Iris pigment epithelial cell (primary cell): ENCODE measurements at places on chromosomes 13 and 19.

GRCh38 chr13:75071395-75071794, 410.6 kb downstream of the TBC1D4 start:
- DNase-seq = peak; percentile 8

DNA sequence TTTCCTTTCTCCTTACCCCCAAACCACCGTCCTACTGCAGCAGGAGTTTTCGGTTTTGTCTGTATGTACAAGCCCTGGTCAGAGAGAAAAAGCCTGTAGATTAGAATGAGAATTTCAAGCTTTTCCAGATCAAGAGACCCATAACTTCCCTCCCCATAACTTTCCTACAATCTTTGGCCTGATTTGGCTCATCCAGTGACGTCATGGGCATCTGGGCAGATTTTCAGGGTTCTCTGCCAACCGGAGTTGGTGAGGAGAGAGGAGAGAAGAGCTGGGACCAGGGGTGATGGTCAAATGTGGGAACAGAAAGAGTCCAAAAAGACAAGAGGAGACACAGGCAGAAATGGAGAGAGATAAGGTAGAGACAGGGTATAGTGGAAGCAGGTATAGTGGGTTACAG, 10.5 kb downstream of the IZUMO2 start:
- no peak for DNase-seq

- no peak for DNase-seq
Observed at GRCh38 chr13:110856942-110857835, 57.7 kb downstream of the ANKRD10 start.

DNA sequence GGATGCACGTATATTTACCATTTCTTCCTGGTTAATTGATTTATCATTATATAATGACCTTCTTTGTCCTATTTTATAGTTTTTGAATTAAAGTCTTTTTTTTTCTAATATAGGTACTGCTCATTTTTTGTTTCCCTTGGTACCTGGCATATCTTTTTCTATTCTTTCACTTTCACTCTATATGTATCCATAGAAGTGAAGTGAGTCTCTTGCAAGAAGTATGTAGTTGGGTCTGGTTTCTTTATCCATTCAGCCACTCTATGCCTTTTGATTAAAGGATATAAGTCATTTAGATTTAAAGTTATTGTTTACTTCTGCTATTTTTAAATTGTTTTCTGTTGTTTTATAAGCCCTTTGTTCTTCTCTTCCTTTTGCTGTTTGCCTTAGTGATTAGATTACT, 194.3 kb upstream of the SLITRK6 start:
- DNase-seq = no peak

DNA sequence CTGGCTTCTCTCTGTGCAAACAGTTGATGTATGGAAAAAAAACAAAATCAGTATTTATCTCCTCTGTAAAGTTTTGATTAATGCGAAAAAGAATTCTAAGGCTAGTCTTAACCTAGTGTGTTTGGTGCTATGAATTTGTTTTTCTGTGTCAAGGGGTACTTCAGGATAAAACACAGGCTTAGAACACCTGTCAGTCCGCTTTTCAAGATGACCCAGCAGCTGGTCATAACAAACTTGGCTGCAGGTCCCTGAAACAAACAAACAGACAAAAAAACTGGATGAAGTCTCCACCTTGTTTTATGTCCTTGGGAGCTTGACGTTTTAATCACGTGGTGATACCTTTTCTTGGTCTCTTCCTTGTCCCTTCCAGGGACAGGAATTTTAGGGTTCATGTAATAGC, 689.3 kb downstream of the UQCRFS1 start:
- no peak for DNase-seq

GRCh38 chr19:48997972-48998371, 4.3 kb downstream of the RUVBL2 start:
- peak; percentile 68 for DNase-seq

- DNase-seq = no peak
Observed at GRCh38 chr13:44976196-44976595, 13.1 kb downstream of the NUFIP1 start.

- DNase-seq = no peak
Observed at GRCh38 chr19:15315101-15315500, 17.2 kb downstream of the BRD4 start.

DNA sequence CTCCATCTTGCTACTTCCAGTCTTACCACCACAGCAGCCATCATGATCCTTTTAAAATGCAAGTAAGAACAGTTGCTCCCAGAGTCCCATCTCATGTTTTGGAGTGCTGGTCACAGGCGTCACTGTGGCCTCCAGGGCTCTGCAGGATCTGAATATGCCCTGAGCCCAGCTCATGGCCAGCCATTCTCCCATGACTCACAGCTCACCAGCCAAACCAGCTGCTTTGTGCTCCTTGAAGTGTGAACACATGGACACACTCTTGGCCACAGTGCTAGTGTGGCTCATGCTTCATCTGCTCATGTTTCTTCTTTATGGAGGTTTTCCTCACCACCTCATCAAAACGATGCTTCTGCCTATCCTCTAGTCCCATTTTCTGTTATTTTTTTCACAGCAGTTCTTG, 466.5 kb downstream of the UQCRFS1 start:
- no peak for DNase-seq
